COR-L47 (cell line): ENCODE measurements at places on chromosomes 4 and X.

- no peak for DNase-seq
Observed at GRCh38 chr4:134027931-134028330, 173.7 kb downstream of the PABPC4L start.

GRCh38 chr4:182795446-182796238, 121.5 kb downstream of the DCTD start:
- no peak for DNase-seq

DNA sequence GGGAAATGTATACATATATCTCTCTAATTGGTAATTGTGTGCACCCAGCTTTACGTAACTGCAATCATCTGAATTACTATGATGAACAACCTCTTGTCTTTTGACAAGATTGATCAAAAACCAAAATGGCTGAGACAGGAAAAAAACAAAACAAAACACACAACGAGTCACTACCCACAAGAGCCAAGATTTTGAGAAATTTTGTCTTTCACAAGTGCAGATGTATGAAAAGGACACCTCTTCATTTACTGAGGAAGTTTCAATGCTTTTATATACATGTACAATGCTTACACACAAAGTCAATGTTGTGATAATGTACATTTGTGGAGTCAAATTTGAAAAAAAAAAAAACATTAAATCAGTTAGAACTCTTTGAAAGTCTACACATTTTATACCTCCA, 224.6 kb downstream of the SCFD2 start:
- no peak for DNase-seq

DNA sequence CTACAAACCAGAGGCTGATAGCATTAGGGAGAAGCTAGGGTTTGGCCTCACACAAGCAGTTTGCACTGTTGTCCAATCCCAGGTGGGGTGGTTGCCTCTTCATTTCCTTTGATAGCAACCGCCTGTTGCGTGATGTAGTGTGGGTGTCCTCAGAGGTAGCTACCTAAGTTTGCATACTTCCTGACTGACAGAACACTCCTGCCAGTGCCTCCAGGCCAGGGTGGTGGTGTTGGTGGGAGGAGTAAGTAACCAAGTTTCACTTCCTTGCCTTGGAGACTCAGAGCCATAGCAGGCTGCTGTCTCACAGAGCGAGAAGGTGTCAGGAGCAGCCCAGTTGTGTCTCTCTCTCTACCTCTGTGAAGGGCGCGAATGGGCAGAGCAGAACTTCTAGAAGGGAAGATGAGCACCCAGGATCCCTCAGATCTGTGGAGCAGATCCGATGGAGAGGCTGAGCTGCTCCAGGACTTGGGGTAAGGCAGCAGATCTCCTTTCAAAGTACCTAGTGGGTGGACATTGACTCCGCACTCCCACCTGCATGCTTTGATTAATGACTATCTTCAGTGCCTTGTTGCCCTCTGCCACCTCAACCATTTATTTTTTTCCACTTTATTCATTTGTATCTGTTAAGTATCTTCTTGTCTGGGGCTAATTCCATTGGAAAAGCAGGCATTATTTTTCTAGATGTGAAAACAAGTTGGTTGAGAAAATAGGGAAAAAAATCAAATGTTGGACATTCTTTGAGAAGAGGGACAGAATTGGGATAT, at the start of gene DAPP1:
DAPP1 (plus strand) TSS at position 283 of the 764 bp plus-strand sequence; CDS start at position 370, 87 bp downstream.
- no peak for DNase-seq

- no peak for DNase-seq
Observed at GRCh38 chr4:155802190-155802959, 43.6 kb downstream of the GUCY1B1 start.

DNA sequence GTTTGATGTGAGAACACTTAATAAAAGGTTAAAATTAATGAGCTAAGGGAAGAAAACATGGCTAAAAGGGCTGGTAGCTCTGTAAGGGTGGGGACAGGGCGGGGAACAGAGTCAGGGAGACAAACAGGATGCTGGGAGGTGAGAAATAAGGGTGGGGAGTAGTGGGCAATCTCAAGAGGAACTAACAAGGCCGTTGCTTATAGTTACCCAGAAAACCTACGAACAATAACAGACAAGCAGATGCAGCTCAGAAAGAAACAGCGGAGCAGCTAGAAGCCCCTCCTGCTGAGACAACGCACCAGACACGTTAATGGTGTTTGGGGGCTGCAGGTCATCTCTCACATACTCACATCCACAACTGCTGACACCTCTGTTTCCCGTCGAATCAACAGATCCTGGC, 9.7 kb upstream of the KLF3 start:
- DNase-seq: no peak

DNA sequence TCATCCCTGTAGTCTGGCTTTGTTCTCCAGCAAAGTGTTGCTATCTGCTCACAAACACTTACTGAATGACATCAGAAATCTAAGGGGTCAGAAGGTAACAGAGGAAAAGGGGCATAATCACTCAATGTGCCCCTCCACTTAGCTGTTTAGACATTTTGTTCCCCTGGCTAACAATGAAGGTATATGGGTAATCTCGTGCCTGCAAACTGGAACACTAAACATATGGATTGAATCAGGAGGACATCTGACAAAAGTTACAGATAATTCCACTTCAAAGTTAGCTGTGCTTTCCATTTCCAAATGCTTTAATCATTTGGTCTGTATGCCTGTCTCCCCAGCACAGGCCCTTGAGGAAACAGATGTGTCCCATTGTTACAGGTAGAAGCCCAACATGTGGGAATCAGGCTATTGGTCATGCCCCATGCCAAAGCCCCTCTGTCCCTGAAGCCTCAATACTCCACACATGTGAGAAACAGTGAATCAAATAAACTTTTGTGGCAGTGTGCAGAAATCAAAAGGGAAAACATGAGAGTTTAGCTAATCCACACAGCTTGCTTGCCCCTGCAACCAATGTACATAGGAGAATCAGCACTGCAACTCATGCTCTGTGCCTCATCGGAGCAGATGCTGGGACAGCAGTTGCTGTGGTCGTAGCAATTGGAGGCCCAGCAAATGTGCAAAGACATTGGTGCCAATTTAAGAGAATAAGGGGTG, 111.7 kb downstream of the RNF150 start:
- DNase-seq: no peak

- no peak for DNase-seq
Observed at GRCh38 chr4:156422576-156422975, 468.9 kb upstream of the CTSO start.

GRCh38 chr4:186724058-186724863, 605 bp upstream of the FAT1 start:
- no peak for DNase-seq

- no peak for DNase-seq
Observed at GRCh38 chr4:60745800-60746571, 454.1 kb upstream of the ADGRL3 start.

GRCh38 chr4:171817026-171817425, 3.8 kb downstream of the GALNTL6 start:
- DNase-seq: no peak

DNA sequence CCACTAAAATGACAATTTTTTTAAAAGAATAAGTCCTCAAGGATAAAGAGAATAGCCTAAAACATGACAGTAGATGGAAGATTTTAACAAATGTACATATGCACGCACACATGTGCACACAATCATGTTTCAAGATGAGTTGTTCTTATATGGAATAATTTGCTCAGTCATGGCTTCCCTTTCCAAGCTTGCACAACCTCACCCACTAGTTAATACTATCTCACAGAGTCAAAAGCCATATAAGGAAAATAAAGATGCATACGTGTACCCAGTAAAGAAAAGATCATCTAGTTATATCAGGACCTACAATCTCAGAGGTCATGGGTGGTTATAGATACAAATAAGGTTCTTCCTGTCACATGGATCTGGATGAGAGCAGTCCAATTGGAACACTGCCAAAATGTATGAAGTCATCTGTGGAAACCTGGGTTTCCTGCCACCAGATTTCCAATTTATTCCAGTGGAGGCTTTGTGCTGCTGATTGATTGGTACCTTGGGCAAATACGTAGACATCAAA, 56.1 kb downstream of the FAM13A start:
- DNase-seq: peak; percentile 95

DNA sequence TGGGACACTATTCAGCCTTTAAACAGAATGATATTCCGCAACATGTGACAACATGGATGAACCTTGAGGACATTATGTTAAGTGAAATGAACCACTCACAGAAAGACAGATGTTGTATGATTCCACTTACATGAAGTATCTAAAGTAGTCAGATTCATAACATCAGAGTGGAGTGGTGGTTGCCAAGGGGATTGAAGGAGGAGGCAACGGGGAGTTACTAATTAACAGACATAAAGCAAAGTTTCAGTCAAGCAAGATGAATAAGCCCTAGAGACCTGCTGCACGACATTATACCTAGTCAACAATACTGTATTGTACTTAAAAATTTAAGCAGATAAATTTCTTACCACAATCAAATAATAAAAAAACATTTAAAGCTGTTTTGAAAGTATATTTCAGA, 105.0 kb upstream of the NR0B1 start:
- no peak for DNase-seq

GRCh38 chr4:76380561-76380960, 40.4 kb downstream of the CCDC158 start:
- no peak for DNase-seq

- no peak for DNase-seq
Observed at GRCh38 chr4:147717878-147718277, 14.0 kb upstream of the ARHGAP10 start.

DNA sequence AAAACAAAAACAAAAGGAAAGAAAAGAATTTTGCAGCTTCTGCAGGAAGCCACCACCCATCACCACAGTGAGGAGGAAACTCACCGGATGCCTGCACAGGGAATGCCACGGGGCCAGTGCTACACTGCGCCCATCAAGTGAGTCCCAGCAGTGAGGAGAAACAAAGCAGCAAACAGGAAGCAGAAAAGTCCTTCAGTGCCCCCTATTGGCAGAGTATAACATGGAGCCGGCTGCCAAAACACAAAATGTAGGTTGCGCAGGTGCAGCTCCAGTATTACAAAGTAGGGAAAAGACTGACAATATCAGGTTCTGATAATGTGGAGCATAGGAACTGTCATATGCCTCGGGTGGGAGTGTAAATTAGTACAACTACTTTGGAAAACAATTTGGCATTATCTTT, 23.3 kb upstream of the SCML2 start:
- peak; percentile 16 for DNase-seq

- DNase-seq: no peak
Observed at GRCh38 chr4:8538703-8539567, 41.3 kb upstream of the GPR78 start.

DNA sequence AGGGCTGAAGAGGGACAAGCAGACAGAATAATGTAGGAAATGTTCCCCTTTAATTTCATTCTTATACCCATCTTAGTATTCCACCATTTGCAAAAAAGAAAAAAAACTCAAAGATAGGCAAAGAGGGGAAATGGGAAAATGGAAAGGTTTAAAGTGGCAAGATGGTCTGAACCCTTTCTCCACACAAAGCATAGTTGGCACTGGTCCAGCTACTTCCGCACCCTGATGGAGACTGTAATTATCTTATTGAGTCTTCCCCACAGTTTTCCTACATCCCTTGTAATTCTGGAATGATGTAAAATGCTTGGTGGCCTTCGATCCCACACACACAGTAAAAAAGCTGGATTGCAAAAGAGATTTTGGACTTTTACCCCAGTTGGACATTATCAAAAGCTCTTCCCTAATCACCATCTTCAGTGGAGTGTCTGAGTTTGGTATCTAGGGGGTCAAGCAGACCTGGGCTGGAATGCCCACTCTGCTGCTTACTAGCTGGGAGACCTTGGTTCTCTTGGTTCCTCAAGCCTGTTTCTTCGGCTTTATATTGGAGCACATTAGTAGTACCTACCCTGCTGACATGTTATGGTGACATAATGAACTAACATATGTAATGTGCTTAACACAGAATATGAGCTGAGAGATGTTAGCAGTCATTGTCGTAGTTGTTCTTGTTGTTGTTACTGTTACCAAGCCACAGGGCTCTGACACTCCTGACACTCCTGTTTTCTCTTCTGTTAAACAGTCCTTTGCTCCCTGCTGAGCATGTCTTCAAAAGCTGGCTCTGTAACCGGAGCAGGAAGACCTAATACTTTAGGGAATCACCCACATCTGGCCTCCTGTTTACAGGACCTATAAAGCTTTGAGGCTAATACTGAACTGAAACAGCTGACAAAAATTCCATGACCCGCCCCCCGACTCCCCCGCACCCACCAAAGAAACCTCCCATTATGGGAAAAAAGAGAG, 4.7 kb downstream of the SRPX2 start:
- no peak for DNase-seq

- DNase-seq: no peak
Observed at GRCh38 chrX:127552571-127552970, 499.6 kb downstream of the ACTRT1 start.

DNA sequence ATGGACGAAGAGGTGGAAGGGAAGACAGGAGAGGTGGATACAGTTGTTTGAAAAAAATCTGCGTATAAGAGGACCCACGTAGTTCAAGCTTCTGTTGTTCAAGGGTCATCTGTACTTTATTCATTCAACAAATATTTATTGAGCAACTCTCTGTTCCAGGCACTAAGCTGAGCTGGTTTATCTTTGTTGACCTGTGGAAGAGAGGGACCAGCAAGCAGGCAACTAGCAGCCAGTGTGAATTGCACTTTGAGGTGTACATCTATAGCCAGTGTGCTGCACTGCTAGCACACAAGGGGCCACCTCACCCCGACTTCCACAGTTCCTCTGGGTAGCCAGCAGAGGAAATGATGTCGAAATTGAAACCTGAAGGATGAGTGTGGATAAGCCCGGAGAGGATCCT, 191.4 kb downstream of the SOWAHB start:
- no peak for DNase-seq

- DNase-seq: no peak
Observed at GRCh38 chr4:163772238-163772637, 277.7 kb downstream of the TMA16 start.

- DNase-seq: no peak
Observed at GRCh38 chr4:174874898-174875297, 43.3 kb upstream of the ADAM29 start.

- DNase-seq: no peak
Observed at GRCh38 chr4:19126903-19127302, 1105.3 kb upstream of the LCORL start.

DNA sequence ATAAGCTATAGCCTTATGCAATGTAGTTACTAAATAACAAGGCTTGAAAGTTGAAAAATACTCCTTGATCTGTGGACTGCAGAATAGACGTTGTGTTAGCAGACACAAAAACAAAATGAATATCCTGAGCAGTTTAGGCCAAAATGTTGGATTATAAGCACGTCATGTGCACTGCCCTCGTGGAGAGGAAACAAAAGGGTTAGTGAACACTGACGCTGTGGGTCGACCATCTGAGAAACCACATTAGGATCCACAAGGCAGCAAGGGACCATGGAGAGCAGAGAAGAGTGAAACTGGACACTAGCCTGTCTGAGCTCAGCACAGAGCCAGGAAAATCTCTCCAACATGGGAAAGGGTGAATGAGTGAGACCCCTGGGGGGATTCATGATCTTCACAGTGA, 145.3 kb downstream of the DTHD1 start:
- no peak for DNase-seq
